ENCODE measurements at places on chromosomes 16 and 17. TPM values are rescaled to one million over a fixed set of nuclear protein-coding genes. Genes with fewer than 3 reads are reported as not detected.

The HOXB2 gene
- total RNA-seq = 35.6 TPM

The PDK2 gene
- 29.9 TPM for total RNA-seq

The MT1H gene
- total RNA-seq = 2.4 TPM

The KRTAP4-1 gene
- not detected for total RNA-seq

The ALOX12B gene
- not detected for total RNA-seq

The PRR15L gene
- total RNA-seq = 32.5 TPM

GRCh38 chr17:33924104-33924503 lies 331.0 kb upstream of the CCL2 start:
- H3K4me3 ChIP-seq = no peak overlapping the region
- DNase-seq = no peak
- no peak overlapping the region for H3K27ac ChIP-seq
- peaks cover 13% of the 10 kb centered on the region for H3K4me1 ChIP-seq
- H3K36me3 ChIP-seq = no peaks in the 10 kb centered on the region
- peaks cover 41% of the 10 kb centered on the region for H3K27me3 ChIP-seq

- peak overlapping the region; percentile 95 for H3K27ac ChIP-seq
- H3K4me3 ChIP-seq = no peak overlapping the region
- no peaks in the 10 kb centered on the region for H3K36me3 ChIP-seq
- no peak for DNase-seq
- peaks cover 40% of the 10 kb centered on the region for H3K4me1 ChIP-seq
- peaks cover 7% of the 10 kb centered on the region for H3K27me3 ChIP-seq
Measured at GRCh38 chr16:50458667-50459495, 89.3 kb upstream of the NKD1 start.

DNA sequence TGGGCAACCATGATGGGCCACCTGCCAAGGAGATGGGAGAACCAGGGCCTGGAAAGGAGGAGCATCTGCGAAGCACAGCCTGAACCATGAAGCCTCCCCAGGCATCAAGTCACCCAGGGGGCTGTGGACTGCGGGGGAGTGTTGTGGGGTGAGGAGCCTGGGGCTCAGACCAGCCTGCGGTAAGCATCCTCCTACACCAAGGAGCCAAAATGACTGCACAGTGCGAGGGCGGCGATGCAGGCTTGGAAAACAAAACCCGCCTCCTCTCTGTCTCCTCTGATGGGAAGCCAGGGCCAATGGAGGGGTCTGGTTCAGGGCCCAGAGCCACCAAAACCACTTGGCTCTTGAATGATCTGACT lies 18.1 kb upstream of the MAF start:
- H3K4me3 ChIP-seq = no peak overlapping the region
- H3K27me3 ChIP-seq = peaks cover 20% of the 10 kb centered on the region
- no peak overlapping the region for H3K27ac ChIP-seq
- peaks cover 5% of the 10 kb centered on the region for H3K4me1 ChIP-seq
- no peaks in the 10 kb centered on the region for H3K36me3 ChIP-seq

GRCh38 chr16:48517493-48517892 lies 92.5 kb downstream of the N4BP1 start:
- H3K27me3 ChIP-seq = no peaks in the 10 kb centered on the region
- no peak for DNase-seq
- H3K4me1 ChIP-seq = no peaks in the 10 kb centered on the region
- H3K27ac ChIP-seq = no peak overlapping the region
- H3K4me3 ChIP-seq = no peak overlapping the region

GRCh38 chr16:29688172-29688571 lies 9.2 kb downstream of the QPRT start:
- peaks cover 21% of the 10 kb centered on the region for H3K4me1 ChIP-seq
- H3K36me3 ChIP-seq = peaks cover 31% of the 10 kb centered on the region
- DNase-seq = no peak
- no peaks in the 10 kb centered on the region for H3K27me3 ChIP-seq
- H3K27ac ChIP-seq = peak overlapping the region; percentile 21

DNA sequence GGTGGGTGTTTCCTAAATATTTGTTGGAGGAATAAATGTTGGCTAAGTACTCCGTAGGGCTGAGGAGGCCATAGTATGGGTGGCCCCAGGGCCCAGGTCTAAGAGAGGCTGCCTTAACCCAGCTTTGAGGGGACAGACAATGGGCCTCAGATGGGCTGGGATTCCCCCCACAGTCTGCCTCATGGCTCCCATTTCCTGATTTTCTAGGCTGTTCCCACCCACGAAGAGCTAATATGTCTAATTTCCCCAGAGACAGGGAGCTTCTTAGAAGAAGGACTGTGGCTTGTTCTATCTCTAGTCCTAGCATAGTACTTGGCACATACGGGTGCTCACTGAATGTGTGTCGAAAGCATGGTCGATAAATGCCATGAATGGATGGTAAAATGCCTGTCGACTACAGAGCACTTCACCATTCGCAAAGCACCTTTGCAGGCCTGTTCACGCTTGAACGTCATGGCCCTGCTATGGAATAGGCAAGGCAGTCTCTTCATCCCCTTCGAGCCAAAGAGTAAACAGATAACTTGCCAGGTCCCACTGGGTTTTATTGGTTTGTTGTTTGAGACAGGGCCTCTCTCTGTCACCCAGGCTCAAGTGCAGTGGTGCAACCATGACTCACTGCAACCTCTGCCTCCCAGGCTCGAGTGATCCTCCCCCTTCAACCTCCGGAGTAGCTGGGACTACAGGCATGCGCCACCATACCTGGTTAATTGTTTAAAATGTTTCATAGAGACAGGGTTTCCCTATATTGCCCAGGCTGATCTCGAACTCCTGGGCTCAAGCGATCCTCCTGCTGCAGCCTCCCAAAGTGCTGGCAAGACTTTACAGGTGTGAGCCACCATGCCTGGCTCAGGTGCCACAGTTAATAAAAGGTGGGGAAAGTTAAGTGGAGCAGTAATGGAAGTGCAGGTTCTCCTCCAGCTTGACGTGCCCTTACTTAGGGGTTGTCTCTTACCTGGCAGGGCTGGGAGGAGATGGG lies 9.7 kb downstream of the CHAD start:
- H3K27ac ChIP-seq = no peak overlapping the region
- H3K4me3 ChIP-seq = no peak overlapping the region
- no peak for DNase-seq
- no peaks in the 10 kb centered on the region for H3K4me1 ChIP-seq
- no peaks in the 10 kb centered on the region for H3K27me3 ChIP-seq
- no peaks in the 10 kb centered on the region for H3K36me3 ChIP-seq

DNA sequence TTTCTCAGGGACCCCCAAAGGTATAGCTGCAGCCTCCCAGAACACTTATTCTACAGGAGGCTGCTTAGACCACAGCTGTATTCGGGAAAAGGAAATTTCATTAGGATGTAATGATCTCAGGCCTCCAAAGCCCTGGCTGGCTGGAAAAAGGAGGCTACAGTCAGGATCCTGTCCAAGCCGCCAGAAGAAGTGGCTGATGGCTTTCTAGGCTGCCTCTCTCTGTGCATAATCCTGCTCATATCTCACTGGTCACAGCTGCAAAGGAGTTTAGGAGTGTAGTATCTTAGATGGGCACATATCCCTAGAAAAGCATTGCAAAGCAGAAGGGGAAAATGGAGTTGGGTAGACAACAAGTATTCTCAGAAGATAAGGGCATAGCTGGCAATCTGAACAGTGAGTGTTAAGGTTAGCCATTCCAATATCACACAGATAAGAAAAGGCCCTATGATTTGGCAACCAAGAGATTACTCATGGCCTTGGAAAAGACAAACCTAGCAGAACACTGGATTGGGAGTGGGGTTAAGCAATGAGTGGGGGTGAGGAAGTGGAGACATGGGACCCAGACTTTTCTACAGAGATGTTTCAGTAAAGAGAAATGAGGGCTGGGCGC lies 26.0 kb upstream of the PRKCA start:
- H3K36me3 ChIP-seq = no peaks in the 10 kb centered on the region
- peaks cover 4% of the 10 kb centered on the region for H3K27me3 ChIP-seq
- DNase-seq = no peak

- H3K36me3 ChIP-seq = no peaks in the 10 kb centered on the region
- H3K4me1 ChIP-seq = no peaks in the 10 kb centered on the region
- H3K4me3 ChIP-seq = no peak overlapping the region
- peaks cover 3% of the 10 kb centered on the region for H3K27me3 ChIP-seq
Measured at GRCh38 chr16:27867122-27868110, 196.1 kb downstream of the GSG1L start.

DNA sequence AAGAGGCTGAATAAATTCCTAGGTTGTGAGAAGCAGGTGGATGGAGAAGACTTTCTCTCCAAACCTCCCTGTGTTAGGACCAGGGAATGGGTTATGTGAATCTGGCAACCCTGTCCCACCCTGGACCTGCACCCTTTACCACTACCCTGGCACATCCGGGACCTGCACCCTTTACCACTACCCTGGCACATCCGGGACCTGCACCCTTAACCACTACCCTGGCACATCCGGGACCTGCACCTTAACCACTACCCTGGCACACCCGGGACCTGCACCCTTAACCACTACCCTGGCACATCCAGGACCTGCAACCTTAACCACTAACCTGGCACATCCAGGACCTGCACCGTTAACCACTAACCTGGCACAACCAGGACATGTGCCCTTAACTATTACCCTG lies 207.0 kb upstream of the CACNG3 start:
- DNase-seq = no peak
- H3K4me3 ChIP-seq = no peak overlapping the region
- H3K27ac ChIP-seq = no peak overlapping the region
- no peaks in the 10 kb centered on the region for H3K36me3 ChIP-seq
- H3K27me3 ChIP-seq = peaks cover 49% of the 10 kb centered on the region

- peak overlapping the region; percentile 93 for H3K27ac ChIP-seq
- DNase-seq = no peak
- H3K4me3 ChIP-seq = peak overlapping the region; percentile 98
- H3K27me3 ChIP-seq = peaks cover 25% of the 10 kb centered on the region
- H3K36me3 ChIP-seq = peaks cover 3% of the 10 kb centered on the region
Measured at GRCh38 chr16:54926166-54926838, 4.4 kb upstream of the IRX5 start.

GRCh38 chr17:46819906-46820351 lies 1.4 kb upstream of the WNT3 start:
- peaks cover 61% of the 10 kb centered on the region for H3K27me3 ChIP-seq
- H3K4me1 ChIP-seq = peaks cover 23% of the 10 kb centered on the region
- H3K36me3 ChIP-seq = no peaks in the 10 kb centered on the region

- peaks cover 6% of the 10 kb centered on the region for H3K27me3 ChIP-seq
- DNase-seq = no peak
- H3K4me1 ChIP-seq = peaks cover 8% of the 10 kb centered on the region
- H3K36me3 ChIP-seq = no peaks in the 10 kb centered on the region
Measured at GRCh38 chr17:27446569-27447301, 9.5 kb upstream of the KSR1 start.

DNA sequence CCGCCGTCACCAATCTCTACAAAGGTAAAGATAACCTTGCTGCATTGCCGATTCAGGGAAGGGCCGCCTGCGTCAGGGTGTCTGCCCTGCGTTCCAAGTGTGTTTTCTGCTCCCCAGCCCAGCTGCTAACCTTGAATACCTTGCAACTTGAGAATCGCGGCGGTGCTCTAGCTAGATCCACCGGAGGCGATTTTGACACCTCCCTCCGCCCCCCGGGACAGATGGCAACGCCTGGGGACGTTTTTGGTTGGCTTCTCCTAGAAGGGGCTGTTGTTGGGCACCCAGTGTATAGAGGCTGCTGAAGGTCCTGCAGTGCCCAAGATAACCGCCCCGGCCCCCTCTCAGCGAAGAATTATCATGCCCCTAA lies 1.5 kb downstream of the HAPSTR1 start:
- H3K27me3 ChIP-seq = peaks cover 14% of the 10 kb centered on the region
- peaks cover 29% of the 10 kb centered on the region for H3K4me1 ChIP-seq
- no peak for DNase-seq
- peak overlapping the region; percentile 99 for H3K4me3 ChIP-seq
- peaks cover 30% of the 10 kb centered on the region for H3K36me3 ChIP-seq
- peak overlapping the region; percentile 99 for H3K27ac ChIP-seq

DNA sequence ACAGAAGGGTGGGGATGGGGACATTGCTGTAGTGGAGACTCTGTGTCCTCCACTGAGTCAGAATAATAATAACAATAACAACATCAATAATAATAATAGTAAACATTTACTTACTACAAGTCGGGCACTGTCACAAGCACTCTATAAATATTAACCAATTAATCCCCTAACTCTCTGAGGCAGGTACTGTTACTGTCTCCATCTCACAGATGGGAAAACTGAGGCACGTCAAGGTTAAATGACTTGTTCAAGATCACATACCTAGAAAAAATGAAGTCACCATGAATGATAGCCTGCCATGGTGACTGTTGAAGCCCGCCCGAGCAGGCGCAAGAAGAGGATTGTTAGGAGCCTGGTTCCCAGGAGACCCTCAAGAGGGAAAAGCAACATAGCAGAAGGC lies 10.2 kb downstream of the PRR29 start:
- no peak overlapping the region for H3K27ac ChIP-seq
- no peak overlapping the region for H3K4me3 ChIP-seq
- peaks cover 8% of the 10 kb centered on the region for H3K4me1 ChIP-seq
- no peaks in the 10 kb centered on the region for H3K36me3 ChIP-seq

DNA sequence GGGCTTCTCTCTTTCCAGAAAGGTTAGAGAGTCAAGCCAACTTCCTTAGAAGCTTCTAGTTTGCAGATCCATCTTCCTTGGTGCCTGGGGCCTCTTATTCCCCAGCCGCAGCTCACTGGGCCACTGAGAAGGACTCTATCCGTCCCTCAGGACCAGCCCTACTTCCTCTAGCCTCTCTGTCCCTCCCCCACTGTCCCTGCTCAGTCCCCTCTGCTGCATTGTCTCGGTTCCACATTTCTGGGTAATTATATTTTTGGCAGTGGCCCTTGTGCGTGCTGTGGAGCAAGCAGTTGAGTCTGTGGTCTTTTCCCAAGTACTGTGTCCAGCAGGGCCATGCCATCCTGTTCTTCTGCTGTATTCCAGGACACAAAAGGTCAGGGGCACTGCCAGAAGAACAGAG lies 17.8 kb downstream of the IRX3 start:
- DNase-seq = no peak
- H3K36me3 ChIP-seq = no peaks in the 10 kb centered on the region
- peaks cover 6% of the 10 kb centered on the region for H3K4me1 ChIP-seq

- H3K36me3 ChIP-seq = no peaks in the 10 kb centered on the region
- peaks cover 13% of the 10 kb centered on the region for H3K4me1 ChIP-seq
- H3K27ac ChIP-seq = no peak overlapping the region
- peaks cover 18% of the 10 kb centered on the region for H3K27me3 ChIP-seq
Measured at GRCh38 chr17:62735044-62735651, 73.0 kb downstream of the MARCHF10 start.

DNA sequence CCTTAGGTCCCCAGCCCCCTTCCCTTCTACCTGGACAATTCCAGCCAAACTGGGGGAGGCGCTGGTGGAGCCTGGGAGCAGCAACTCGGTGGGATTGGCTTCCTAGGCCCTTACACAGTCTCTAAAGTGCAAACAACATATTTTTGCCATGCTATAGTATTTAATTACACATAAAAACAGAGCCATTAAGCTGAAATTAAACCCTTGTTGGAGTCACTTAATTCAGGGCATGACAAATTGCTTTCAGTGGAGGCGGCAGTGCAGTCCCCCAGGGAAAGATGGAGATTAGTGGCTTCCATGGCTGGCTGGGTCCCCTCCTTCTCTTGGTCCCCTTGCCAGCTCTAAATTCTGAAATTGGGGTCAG lies 17.3 kb downstream of the IGFBP4 start:
- H3K27me3 ChIP-seq = peaks cover 8% of the 10 kb centered on the region
- no peak for DNase-seq
- H3K27ac ChIP-seq = no peak overlapping the region
- H3K36me3 ChIP-seq = peaks cover 5% of the 10 kb centered on the region
